Sigmoid colon (tissue), 7 donors: ENCODE measurements at places on chromosomes 2 and 18. TPM values are rescaled to one million over a fixed set of nuclear protein-coding genes. Genes with fewer than 3 reads are reported as not detected.

DNA sequence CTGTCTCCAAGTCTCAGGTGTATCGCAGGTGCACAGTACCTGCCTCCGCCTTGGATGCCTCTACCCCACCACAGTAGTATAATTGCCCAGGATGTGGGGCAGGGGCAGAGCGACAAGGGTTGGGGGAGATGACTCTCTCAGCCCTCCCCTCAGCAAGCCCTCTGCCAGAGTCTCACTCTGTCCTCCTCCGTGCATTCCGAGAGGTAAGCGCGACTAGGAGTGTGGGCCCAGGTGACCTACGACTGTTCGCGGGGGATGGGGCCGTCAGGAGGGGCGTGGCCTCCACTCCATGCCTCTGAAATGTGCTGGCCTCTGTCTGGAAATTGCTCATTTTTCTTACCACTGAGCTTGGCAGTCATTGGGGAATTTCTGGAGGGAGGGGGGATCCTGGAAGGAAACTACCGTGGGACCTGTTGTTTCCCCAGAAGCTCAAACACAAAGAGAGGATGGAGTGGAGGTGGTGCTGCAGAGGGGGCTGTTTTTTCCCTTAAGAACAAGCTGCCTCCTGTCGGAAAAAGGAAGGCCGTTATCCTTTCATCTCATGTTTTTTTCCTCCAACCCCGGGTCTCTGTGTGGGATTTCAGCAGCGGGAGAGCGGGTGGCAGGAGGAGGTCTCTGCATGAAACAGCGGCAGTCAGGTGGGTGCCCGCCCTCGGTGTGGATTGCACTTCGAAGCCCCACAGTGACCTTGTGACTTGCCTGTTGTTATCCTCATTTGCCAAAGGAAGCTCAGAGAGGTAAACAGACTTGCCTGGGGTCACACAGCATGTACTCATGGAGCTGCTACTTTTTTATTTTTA, 13.0 kb upstream of the RALB start:
- no peak for DNase-seq

DNA sequence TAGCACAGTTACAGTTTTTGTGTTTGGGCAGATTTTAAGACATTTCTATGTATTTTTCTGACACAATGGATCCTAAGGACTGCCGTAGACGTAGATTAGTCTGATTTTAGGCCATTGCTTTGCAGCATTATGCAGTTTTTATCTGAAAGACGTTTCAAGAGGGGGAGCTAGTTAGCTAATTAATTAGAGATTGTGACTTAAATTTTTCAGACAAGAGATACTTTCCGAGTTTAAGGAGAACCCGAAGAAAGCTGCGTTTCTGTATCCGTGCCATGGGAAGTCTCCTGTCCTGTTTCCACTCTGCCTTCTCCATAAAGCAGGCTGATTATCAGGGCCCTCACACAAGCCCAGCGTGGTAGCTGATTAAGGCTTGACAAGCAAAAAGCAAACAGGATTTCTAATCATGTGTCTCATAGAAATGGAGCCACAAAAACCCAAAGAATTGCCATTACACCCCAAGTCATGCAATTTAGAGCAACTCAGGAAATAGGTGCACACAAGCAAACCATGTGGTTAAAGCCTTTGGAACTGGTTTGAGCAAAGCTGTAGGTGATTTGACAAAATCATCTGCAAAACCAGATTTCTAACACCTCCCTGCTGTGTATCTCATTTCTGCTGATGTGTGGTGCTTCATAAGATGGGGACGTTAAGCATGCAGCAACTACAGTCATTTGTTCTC, 808.1 kb downstream of the RNF144A start:
- no peak for DNase-seq

DNA sequence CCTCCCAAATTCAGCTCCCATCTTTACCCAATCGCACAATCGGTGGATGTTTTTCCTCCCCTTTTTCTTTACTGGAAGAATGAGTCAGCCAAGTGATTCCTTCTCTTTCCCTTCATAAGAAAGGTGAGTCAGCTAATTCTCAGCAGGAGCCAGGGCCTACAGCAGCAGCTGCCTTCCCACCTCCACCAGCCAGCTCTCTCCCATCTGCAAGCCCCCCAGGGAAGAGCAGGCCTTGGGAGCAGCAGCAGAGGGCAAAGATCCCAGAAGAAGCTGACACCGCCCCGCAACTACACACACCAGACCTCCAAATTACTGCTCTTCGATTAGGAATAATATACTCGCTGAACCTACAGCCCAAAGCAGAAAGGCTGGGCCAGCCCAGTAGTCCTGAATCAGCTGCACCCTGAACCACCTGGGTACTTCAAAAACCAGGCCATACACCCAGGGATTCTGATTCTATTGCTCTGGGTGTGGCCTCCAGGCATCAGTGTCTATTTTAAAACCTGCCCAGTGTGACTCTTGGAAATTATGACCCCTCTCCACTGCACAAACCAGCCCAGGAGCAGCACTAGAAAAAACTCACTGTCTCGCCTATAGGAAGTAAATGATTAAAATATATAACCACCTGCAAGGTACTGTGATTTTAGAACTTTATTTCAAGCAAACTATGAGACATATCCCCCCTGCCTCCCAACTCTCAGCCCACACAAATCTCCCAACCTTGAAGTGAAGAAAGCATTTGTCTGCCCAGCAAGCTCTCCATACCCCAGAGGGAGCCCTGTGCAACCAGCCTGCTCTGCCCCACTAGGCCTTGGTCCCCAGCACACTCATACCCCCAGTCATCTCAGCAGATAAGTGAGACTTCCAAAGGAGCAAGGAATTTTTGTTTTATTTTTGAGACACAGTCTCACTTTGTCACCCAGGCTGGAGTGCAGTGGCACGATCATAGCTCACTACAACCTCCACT, 7.3 kb downstream of the SFXN5 start:
- DNase-seq = no peak

DNA sequence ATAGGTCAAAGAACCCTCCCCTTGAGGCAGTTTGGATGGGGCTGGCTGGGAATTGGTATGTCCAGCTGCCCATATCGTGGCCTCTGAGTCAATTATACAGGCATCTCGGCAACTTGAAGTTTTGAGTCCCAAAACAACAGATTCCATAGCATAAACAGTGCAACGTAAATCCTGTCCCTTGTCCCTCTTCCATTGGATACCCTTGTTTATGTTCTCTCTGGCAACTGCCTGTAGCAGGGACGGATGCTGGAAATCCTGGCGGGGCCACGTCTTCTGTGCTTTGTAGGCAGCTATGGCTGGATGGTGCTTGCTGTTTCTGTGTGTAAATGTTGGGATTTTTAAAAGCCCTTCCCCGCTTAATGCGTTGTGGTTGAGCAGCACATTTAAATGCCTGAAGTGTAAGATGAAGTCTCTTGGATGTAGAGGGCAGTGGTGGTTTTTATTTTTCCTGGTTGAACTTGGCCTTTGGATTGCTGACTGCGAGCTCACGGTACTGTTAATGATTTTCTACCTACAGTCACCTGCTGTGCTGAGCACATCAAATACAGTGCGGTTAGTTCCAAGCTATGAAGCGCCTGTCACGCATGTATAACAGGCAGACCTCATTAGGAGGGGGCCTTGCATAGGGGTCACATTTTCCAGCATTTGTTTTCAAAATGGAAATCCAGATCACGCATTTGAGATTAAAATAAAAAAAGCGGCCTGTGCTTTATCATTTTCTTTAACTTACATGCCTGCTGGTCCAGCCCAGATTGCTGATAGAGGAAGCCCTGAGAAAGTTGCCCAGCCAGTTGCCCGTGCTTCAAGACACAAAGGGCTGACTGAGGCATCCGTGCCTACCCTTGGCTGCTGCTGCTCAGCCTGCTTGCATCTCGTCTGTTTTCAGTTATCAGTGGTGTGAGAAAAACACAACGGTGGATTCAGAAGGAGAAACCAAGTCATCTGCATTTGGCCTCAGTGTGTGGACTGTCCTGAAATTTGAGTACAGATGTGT, 84.7 kb downstream of the NEDD4L start:
- DNase-seq = no peak

DNA sequence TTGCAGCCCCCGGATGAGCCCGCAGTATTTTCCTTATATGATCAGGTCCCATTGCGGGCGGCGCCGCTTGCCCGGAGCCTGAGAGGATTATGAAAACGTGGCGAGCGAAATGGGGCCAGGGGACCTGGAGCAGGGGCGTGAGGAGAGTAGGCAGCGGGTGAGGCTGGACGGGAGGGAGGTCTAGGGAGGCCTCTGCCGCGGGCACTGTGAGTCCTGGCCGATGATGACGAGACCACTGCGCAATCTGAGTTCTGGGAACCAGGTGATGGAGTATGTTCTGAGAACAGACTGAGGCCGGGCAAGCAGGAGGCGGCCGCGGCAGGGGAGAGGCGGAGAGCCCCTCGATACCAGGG, 790 bp upstream of the ACAA2 start:
- peak; percentile 88 for DNase-seq

The DOCK10 gene
- 8.0 TPM for total RNA-seq
